Stimulated activated naive CD8-positive, alpha-beta T cell treated with anti-CD3 and anti-CD28 coated beads, Interleukin-15, amount 100 ng/mL, for 72 hours (primary cell): ENCODE measurements at places on chromosomes 6 and 20.

DNA sequence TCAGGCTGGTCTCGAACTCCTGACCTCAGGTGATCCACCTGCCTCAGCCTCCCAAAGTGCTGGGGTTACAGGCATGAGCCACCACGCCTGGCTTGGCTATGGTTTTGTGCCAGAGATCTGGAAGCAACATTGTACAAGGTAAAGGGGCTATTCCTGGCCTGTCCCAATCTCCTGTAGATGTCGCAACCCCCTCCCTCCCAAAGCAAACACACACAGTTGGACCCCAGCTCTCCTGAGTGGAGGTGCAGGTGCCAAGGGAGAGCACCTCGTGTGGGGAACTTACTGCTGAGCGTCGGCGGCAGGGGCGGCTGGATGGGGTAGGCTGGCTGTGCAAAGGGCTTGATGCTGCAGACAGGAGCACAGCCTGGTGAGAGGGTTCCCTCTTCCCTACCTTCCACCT, 8.8 kb downstream of the RPL10A start:
- DNase-seq = no peak

- no peak for DNase-seq
These were observed 46.4 kb upstream of the DDR1 start for GRCh38 chr6:30837870-30838269.

- no peak for DNase-seq
These were observed 181.1 kb upstream of the TSHZ2 start for GRCh38 chr20:52791091-52791490.

- no peak for DNase-seq
These were observed 163.3 kb downstream of the QRSL1 start for GRCh38 chr6:106792536-106793236.

DNA sequence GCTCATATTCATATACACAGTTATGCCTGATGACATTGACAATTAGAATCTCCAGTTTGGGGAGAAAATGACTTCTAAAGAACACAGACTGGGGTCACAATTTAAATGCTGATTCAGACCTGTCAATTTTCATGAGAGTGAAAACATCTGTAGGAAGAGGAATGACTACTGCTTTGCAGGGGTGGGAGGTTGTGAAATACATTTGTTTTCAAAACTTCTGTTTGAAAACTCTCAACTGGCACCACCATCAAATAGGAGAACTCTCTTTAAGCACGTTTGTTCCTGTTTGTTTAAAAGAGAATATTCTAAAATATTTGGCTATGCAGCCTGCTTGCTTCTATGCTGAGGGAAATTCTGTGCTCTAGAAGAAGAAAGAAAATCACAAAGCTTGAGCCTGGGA, 50.8 kb upstream of the ADGRF5 start:
- DNase-seq = no peak

GRCh38 chr20:9566977-9567376, 52.6 kb downstream of the LAMP5 start:
- no peak for DNase-seq

DNA sequence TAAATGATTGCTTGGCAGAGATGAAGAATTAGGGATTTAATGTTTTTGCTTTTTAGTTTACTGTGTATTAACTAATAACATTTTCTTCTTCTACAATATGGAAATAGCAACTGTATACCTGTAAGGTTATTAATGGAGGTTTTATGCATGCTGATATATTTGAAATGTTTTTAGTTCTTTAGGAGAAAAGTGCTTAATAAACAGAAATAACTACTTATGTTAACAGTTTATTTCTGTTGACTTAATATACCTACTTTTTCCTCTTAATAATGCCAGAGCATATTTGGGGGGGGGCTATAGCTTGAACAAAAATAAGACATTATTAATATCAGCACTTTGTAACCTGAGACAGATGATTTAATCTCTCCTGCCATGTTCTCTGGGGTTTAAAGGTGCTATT, 33.6 kb downstream of the PLCB4 start:
- DNase-seq = no peak

- no peak for DNase-seq
These were observed 16.7 kb downstream of the RPP21 start for GRCh38 chr6:30361661-30362060.

GRCh38 chr6:76264468-76264867, 192.0 kb upstream of the IMPG1 start:
- no peak for DNase-seq

DNA sequence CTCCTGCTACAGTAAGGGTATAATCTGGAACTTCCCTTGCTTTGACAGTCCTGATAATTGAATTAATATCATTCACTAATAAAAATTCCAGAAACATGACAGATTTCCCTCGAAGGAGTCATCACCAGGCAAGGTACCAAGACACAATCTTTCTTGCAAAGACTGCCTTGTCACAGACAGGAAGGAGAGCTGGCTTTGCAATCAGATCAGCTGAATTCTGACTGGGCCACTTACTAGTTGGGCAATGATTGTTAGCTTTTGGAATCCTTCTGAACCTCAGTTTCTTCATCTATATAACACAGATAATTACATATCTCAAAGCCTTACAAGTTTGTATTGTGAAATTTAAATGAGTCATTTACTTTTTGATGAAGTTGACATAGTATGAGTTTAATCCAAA, 344.2 kb downstream of the RFPL4B start:
- no peak for DNase-seq

- no peak for DNase-seq
These were observed 14.9 kb downstream of the TREML2 start for GRCh38 chr6:41186031-41186562.

- DNase-seq = no peak
These were observed 600.6 kb downstream of the QKI start for GRCh38 chr6:164015088-164015484.

GRCh38 chr6:158383542-158383941, 71.3 kb downstream of the TULP4 start:
- no peak for DNase-seq

DNA sequence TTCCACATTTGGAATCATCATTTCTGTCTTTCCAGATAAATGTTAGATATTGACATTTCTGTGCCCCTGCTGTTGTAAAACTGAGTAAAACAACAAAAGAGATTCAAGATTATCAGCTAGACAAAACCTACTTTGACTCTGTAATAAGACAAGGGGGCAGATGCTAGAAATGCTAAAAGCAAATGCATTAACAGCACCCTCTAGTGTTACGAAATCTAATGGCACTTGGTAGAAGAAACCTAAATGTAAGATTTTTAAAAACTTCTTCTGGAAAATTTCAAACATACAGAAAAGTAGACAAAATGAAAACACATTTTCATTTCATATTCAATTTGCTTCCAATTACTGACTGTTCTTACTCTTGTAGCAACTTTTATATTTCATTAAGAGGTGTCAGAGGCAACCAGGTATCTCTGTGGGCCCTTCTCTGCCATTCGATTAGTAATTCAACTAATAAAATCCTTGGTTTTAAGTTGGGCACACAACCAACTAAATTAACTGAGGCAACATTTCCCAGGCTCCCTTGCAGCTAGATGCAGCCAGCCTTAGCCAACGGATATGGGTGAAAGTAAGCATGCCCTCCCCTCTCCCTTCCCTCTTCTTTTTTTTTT, 45.0 kb downstream of the SLC23A2 start:
- no peak for DNase-seq

GRCh38 chr20:50304923-50305635, 114.4 kb downstream of the CEBPB start:
- DNase-seq = no peak

- DNase-seq = no peak
These were observed 4.5 kb downstream of the TMEM63B start for GRCh38 chr6:44131892-44132291.

DNA sequence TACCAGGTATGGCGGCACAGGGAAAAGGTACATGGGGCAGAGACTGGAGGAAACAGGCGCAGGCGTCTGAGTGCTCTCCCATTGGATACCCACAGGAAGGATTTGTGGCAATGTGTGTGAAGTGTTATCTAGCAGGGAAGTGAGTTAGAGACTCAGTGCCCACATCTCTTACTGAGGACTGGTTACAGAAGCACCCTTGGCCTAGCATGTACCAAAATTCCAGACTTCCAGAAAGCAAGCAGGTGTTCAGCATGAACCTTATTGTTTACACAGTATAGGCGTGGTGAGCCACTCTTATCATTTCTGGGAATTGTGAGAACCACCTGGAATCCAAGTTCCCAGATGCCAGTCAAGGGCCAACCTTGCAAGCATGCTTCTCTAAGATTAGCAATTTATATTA, 14.2 kb downstream of the MANBAL start:
- DNase-seq = no peak

DNA sequence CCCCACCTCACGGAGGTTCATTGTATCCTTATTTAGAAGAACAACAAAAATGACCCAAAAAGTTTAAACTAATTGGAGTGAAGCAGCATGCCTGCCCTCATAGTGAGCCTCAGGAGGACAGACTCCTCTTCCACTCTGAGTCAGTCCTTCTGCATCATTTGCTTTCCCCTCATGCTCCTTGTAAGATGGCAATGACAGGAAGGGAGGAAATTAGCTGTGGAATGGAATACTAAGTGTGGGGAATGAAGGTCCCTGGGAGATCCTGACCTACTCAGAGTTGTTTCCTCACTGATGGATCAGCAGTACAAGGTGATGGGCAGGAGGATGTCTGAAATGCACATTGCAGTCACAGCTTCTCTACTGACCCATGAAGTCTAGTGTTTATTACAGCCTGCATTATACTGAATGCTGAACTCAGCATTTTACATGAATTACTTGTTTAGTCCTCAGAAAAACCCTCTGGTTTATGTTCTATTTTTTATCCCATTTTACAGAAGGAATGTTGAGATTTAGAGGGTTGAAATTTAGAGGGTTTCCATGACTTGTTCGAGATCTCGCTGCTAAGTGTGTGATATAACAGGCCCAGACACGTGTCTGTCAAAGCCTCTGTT, 212.0 kb upstream of the PCSK2 start:
- DNase-seq = no peak

DNA sequence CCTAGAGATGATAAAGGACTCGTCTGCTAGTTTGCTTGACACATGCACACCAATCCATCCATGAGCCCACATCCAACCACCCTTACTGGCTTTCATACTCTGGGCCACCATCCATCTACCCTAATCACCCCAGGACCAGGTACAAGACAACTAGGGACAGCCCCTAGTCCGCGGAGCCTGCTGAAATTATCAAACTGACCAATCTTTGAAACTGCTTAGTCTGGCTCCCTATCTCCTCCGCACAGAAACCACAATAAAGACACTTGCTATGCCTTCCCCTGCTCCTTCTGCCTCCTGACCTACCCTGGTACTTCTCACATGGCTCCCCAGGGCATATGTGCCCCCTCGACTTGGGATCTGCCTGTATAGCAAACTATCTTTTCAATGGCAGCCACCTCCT, 33.1 kb downstream of the PXDC1 start:
- no peak for DNase-seq

DNA sequence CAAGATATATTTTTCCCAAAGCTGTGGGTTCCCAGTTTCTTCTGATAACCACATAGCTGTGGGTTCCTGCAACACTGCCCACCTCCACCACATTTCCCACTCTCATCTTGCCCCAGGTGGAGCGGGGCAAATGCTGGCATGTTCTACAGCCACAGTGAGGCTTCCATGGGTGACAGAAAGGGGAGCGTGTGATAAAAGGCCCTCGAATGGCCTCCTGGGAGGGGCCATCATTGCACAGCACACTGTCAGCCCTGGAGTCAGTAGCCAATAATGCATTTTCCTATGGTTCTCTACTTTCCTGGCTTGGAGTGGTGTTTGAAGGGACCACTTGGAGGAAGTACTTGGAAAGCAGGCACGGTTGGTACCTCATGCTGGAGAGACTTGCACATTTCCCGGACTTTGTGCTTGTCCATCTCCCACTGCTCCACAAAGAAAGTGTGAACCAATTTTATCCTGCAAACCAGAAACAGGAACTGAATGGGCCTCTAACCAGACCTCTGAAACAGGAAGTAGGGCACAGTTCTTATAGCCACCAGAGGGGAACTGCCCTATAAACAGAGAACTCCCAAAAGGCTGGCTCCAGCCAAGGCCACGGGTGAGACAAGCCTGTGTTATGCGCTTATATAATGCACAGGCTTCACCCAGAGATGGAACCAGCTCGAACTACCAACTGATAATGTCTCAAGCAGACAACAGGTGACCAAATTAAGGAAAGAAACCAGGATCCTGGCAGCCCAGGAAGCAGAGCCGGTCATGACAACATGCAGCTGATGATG, 8.6 kb downstream of the MAP3K5 start:
- no peak for DNase-seq

- no peak for DNase-seq
These were observed 34.2 kb downstream of the NHSL1 start for GRCh38 chr6:138465007-138465645.
